ENCODE measurements at places on chromosomes 3 and 15.

DNA sequence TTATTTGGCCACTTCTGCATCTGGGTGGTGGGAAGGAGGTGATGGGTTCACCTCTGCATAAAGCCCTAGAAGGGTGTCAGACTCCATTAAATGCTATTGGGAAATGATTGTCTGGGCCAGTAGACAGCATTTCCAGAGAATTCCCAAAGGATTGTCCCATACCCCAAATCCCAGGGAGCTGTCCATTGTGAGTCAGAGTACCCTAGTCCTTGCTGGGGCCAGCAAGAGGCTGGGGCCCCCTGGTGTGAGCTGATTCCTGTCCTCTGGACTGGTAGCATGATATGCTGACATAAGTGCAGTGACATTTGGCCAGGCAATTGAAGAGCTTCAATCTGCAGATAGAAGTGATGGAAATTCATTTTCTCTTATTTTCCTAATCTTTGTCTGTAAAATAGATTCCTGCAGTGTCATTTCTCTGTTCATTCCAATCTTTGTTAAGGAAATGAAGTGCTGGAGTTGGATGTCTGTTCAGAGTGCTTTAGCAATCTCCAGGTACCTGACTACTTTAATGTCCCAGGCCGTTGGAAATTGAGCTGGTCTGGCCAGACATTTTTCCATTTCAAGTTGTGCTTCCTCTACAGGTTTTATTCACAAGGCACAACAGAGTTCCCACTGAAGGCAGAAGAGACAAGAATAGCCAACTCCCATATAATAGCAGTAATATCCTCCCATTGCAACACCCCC, 91.2 kb downstream of the RPLP1 start:
- DNase-seq = no peak

GRCh38 chr3:115292131-115292530, 145.0 kb upstream of the ZBTB20 start:
- DNase-seq = no peak

- DNase-seq = no peak
Observed at GRCh38 chr15:101710806-101711205, 13.5 kb downstream of the TARS3 start.

DNA sequence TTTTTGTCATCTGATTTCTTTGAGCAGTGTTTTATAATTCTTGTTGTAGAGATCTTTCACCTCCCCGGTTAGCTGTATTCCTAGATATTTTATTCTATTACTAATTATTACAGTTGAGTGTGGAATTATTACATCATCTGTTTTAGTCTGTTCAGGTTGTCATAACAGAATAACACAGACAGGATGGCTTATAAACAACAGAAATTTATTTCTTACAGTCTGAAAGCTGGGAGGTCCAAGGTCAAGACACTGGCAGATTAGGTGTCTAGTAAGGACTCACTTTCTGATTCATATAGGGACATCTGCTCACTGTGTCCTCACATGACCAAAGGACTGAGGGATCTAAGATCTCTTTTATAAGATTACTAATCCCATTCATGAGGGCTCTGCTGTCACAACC, 121.3 kb upstream of the THBS1 start:
- DNase-seq = no peak

DNA sequence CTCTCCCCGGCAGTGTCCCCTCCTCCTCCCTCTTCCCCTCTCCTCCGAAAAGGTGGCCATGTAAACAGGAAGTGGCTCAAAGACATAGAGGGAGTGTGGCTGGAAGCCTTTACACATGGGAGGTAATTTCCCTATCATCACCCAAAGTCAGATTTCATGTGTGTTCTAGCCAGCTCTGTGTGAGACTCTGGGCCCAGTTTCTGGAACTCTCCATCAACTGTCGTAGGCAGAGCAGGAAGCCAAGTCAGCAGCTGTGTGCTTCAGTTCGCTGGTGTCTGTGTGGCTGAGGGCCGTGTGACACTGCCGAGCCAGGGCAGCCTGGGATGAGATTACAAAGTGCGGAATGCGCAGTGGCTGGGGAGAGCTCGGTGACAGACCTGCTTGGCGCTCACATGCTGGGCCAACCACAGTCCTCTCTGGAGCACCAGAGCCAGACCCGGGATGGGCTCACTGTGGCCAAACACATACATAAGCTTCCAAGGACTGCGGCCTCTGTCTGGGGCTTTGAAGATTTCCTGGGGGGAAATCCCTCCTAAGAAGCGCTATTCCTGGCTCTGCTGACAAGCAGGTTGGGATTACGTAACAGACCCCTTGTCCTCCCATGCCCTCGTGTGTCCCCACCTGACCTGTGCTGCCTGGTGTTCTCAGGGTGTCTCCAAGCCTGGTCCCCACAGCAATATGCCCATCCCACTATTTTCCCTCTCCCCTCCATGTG, 50.7 kb downstream of the UMPS start:
- DNase-seq = no peak

- no peak for DNase-seq
Observed at GRCh38 chr3:95655363-95655986, 1158.9 kb upstream of the EPHA6 start.

GRCh38 chr3:59873576-59874230, 823.9 kb upstream of the CFAP20DC start:
- no peak for DNase-seq

DNA sequence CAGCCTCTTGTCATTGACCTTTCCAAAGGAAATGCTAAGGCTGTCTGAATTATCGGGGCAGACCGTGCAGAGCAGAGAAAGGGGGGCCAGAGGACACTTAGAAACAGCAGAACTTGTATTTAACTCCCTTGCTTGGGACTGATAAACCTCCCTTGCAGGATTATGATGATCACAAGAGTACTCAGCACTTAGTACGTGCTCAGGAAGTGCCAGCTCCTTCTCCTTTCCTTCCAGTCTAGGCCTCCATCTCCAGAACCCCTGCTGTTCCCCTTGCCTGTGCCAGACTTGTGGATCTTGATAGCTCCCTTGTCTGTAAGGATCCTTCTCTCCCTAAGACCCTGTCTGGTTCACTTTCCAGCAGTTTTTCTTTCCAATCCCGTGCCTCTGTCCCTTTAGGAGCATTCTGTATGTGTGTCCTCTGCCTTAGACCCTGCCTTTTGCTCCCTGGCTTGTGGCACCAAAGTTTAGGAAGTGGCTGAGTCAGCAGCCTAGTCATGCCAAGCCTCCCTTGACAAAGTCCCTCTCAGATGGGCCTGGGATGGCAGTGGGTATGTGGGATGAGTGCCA, 747 bp downstream of the SORD start:
- DNase-seq = no peak

- DNase-seq = peak; percentile 44
Observed at GRCh38 chr15:92733090-92733933, 77.7 kb upstream of the FAM174B start.

- DNase-seq = no peak
Observed at GRCh38 chr3:100769693-100770092, 60.4 kb downstream of the TFG start.

GRCh38 chr3:114454551-114455251, 160.9 kb downstream of the TIGIT start:
- no peak for DNase-seq

DNA sequence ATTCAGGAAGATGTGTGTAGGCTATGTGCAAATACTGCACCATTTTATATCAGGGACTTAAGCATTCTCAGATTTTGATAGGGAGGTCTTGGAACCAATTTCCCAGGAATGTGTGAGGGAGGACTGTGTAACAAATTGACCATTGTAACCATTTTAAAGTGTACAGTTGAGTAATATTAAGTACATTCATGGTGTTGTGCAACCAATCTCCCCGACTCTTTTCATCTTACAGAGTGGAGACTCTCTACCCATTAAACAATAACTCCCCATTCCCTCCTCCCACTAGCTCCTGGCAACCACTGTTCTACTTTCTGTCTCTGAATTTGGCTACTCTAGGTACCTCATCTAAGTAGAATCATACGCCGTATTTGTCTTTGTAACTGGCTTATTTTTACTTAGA, 5.1 kb downstream of the RCN2 start:
- no peak for DNase-seq

- peak; percentile 48 for DNase-seq
Observed at GRCh38 chr15:39453620-39454019, 127.3 kb upstream of the THBS1 start.

- DNase-seq = no peak
Observed at GRCh38 chr15:51647128-51647562, 24.6 kb upstream of the DMXL2 start.

GRCh38 chr3:72968266-72968664, 28.3 kb upstream of the PPP4R2 start:
- no peak for DNase-seq

DNA sequence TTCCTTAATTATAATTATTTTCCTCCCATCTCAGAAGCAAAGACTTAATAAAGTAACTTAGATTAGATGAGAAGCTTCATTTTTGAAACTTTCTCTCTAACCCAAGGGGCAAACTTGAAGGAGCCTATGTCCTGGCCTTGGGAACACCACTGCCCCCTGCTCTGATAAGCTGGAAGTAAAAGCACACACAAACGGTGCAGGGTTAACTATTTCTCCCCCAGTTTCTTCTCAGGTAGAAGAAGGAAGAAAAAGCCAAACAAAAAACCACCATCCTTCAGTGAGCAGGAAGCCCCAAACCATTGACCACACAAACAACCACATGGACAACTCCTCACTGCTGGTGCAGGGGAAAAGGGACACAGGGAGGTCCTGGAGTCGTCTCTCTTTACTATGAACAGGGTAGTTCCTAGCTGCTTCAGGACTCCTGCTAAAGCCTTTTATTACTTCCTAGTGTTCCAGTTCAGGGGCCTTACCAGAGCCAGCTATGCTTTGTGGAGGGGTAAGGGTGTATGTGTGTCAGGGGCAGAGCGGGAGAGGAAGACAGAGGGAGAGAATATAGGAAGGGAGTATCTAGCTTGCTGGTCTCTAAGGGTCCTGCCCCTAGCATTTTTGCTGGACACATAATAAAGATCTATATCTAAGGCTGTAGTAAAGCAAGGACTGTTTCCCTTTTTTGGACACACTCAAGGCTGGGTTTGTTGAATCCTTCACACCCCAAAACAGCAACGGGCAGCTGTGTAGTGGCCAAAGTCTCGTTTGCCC, 94.0 kb upstream of the UMPS start:
- DNase-seq = no peak

- no peak for DNase-seq
Observed at GRCh38 chr3:127668906-127669305, 3.8 kb upstream of the ABTB1 start.

DNA sequence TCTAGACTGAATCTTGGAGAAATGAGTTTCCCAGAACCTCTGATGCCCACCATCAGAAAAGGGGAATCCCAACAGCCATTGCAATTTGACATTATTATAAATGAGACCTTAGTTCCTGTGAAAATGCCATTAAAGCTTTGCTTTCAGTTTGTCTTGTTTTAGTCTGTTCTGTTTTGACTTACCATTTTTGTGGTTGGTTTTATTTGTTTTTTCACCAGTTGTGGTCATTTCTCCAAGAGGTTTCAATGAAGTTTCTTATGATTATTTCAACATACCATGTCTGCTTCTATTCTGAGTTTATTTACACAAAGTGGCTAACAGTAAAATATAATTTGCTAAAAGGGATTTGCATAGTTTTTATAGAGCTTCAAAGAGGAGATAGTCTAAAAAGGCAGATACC, 175.0 kb upstream of the MCTP2 start:
- DNase-seq = no peak

DNA sequence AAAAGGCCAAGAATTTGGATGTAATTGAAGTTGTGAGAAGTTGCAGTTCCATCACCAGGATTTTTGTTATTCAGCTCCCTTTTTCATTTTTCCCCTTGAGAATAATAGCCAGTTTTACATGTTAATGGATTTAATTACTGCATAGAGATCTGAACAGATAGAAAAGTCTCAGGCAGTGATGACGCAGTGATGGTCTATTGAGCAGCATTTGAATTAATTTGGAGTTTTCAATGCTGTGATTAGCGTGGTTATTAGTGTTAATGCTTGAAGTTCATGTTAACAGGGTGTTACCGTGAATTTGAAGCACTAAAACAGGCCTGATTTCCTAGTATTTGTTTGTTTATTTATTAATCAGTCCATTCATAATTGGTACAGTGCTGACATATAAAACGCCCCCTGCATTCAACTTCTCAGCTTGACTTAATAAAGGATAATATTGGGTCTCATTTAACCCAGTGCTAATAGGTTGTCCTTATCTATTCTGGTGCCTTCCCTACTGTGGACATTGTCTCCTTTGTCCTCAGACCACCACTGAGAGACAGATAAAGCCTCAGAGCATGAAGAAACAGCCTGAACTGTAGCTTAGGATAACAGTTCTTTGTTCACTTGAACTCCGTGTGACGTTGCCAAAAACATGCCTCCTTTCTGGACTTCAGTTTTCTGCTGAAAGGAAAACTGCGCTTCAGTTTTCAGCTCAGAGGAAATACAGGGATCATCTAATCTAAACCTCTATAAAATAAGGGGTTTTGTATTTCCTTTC, 82.4 kb downstream of the RTP4 start:
- no peak for DNase-seq

DNA sequence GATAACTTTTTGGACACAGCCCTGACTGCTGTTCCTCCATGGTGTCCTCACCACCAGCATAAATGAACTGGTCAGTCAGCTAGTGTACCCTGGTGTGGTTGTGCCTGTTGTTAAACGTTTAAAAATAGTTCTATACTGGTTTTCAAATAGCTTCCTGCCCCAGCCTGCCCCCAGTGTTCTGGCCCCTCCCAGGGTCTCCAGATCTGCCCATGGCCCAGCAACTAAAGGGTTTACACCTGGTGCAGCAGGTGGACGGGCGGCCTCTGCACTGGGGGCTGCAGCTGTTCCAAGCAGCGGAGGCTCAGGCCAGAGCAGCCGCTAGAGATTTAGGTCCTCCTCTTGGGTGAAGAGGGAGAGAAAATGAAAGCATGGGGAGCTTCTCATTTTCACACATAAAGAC, 6.1 kb upstream of the NR2E3 start:
- no peak for DNase-seq

- DNase-seq = no peak
Observed at GRCh38 chr3:175573226-175573625, 714.1 kb downstream of the NAALADL2 start.

DNA sequence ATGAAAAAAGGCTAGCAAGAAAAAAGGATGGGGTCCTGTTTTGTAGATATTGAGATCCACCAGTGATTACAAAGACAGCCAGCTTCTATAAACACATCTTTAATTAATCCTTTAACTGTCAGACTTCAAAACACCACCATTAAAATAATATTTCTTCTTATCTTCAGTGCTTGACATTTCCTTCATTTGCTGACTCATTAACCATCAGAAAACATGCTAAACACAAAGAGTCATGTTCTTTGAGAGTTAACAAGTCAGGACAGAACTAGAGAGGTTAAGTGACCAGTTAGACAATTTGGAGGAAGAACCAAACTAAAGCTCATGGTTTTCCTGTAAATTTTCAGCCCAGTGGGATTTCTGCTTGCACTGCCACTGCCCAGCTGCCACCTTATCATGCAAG, 111.4 kb downstream of the MEIS2 start:
- no peak for DNase-seq

- DNase-seq = no peak
Observed at GRCh38 chr15:55770261-55770660, 27.3 kb upstream of the PRTG start.

- DNase-seq = no peak
Observed at GRCh38 chr3:160725338-160725737, 30.7 kb upstream of the PPM1L start.

DNA sequence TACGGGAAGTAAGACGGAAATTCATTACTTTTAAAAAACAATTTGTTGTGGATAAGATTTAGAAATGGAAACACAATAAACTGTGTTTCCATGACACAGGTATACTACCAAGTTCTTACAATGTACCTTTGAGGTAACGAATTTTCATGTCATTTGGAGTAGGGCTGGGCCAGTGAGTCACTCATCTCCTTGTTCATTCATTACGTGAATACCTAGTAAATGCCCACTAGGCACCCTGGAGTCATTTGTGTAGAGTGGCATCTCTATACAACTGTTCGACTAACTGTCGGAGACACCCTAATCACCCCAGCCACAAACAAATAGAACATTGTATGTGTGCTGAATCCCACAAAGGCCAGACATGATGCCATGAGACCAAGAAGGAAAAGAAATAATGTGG, 94.8 kb downstream of the IGF1R start:
- DNase-seq = no peak
